Cerebellar nuclear complex (tissue), 1 donor: ENCODE measurements at places on chromosomes 6 and 20.

- DNase-seq, result no peak
Measured at GRCh38 chr6:139473731-139474130, 99.3 kb upstream of the CITED2 start.

- no peak for DNase-seq
Measured at GRCh38 chr20:41467690-41468089, 101.1 kb upstream of the EMILIN3 start.

DNA sequence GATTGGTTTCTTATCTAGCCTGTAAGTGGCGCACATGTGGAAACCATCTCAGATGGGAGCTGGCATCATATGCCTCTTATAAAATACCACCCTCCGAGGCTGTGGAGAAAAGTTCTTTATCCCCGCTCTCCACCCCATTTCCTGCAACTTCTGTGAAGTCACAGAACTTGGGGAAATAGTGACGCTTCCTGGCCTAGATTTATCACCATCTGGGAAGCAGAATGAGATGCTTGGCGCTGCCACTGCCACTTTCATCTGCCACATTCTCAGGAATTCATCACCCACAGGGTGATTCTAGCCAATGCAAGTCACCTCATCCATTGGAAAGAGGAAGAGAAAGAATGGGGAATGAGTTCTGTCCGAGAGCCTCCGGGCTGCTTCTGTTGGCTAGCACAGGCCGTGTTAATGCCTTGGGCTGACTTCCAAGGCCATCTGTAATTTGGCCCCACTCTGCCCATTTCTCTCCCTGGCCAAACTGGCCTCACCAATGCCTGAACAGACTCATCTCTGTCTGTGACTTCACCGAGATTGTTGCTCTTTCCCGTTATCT is 148.8 kb upstream of the SOX4 start:
- DNase-seq, result peak; percentile 11

DNA sequence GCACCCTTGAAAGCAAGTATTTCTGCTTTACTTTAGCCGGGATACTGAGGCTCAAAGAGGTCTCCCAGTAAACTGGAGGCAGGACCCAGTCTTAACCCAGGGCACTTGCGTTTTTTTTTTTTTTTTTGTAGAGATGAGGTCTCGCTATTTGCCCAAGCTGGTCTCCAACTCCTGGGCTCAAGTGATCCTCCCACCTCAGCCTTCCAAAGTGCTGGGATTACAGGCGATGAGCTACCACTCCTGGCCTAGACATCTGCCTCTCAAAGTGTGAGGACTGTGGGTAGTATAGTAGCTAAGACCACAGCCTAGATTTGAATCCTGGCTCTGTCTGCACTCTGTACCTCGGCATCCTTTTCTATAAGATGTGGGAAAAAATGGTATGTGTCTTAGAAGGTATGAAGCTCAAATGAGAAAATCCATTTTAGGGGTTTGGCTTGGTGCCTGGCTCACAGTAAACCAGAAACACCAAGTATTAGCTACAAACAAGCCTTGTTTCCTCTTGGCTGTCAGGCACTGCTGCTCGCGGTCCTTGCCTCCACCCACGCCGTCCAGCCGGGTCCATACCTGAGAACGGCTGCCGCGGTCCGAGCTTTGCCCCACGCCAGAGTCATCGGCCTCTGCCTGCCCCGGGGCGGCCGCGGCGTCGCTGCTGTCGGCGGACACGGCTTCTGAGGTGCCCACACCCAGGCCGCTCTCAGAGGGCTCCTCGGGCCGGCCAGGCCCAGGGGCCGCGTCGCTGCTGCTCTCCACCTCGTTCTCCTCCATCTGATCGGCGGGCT is 1.2 kb downstream of the ZNF335 start:
- DNase-seq, result no peak

DNA sequence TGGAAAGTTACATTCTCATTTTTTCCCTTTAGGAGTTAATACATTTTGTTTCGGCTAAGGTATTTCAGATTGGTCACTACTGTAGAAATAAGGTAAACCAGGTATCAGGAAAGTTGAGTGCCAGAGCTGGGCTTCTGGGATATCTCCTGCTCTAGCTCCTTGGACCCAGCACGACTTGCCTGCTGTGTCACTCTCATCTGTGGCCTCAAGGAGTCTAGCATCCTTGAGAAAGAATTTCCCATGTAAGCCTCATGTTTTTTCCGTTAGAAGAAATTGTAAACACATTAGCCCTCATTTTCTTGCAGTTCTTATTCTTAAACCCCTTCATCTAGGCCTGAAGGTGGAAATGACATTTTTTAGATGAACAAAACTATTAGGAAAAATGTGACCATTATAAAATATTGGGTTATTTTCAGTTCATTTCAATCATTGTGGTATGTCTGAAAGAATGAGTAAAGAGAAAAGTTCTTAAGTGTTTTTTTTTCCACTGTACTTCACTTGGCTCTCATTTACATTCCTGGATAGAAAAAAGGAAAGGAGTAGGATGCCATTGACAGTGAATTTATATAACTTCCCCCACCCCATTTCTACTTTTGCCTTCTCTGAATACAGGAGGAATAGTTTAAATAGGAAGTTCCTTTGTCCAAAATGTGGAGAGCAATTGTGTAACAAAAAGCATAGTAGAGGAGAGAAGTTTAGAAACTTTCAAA is 46.7 kb downstream of the CD2AP start:
- no peak for DNase-seq

DNA sequence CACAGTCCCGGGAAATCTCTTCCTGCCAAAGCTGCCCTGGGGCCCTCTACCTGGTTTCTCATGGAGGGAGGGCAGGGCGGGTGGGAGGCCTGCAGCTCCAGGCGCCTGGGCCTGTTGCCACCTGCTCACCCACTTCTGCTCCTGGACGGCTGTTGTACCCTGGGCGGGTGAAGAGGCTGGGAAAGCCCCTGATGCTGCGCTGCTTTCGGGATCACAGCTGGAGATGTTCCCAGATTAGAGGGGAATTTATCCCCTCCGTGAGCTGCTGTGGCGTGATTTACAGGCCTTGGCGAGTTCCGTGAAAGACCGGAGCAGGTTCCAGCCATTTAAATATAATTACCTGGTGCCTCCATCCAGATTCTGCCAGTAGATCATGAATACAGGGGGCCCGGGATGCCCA is 12.3 kb upstream of the VSTM2L start:
- DNase-seq, result no peak

- no peak for DNase-seq
Measured at GRCh38 chr6:88111991-88112390, 54.2 kb downstream of the CNR1 start.
